ENCODE measurements at places on chromosomes 12 and 14.

- no peak for DNase-seq
Observed at GRCh38 chr14:89996963-89997362, 41.2 kb downstream of the TDP1 start.

DNA sequence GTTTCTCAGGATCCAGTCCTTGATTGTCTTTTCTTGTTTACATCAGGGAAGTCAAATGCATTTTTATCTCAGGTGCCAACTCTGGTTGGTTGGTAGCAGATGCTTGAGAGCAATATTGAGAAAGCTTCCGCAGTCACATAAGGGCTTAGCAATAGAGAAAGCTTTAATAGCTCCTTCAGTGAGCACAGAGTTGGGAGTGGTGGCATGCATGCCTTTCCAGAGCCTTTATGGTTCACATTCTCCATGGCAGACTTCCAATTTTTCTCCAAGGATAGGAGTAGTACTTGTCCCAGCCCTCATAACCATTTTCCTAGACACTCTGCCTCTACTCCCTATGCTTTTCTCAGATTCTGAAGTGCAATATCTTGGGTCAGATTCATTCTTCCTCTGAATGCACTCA lies 280.4 kb downstream of the AEBP2 start:
- DNase-seq, result no peak

DNA sequence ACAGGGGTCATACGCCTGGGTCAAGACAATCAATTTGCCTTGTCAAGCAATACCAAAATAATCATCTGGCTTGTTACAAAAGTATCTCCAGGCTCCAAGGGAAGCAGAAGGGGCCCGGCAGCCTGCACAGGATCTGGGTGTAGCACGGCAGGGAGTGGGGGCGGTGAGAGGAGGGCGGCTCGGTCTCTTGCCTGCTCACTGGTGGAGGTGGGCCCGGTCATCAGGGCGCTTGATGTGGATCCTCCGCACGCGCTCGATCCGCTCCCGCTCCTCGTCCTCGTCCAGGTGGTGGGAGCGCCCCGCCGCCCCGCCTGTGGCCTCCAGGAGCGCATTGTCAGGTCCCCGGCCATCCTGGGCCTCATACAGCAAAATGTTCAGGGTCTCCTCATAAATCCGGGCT lies 25.7 kb downstream of the KCTD10 start:
- DNase-seq, result no peak

DNA sequence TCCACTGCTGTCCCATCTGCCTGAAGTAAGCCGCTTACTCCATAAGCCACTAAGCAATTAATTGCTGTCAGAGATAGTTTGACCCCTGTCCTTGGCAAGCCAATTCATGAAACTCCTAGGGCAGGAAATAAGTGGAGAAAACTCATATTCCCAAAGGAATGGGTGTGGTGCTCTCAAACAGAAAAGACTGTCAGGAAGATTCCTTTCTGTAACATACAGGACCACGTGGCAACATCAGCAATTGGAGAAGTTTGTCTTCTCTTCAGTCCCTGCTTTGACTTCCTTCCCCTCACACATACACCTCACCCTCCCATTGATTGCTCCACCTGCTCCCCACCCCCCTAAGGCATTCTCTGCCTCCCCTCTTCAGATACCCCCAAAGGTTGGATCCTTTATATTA lies 36.2 kb upstream of the MDM1 start:
- no peak for DNase-seq

- no peak for DNase-seq
Observed at GRCh38 chr14:28876572-28876945, 110.0 kb downstream of the FOXG1 start.

DNA sequence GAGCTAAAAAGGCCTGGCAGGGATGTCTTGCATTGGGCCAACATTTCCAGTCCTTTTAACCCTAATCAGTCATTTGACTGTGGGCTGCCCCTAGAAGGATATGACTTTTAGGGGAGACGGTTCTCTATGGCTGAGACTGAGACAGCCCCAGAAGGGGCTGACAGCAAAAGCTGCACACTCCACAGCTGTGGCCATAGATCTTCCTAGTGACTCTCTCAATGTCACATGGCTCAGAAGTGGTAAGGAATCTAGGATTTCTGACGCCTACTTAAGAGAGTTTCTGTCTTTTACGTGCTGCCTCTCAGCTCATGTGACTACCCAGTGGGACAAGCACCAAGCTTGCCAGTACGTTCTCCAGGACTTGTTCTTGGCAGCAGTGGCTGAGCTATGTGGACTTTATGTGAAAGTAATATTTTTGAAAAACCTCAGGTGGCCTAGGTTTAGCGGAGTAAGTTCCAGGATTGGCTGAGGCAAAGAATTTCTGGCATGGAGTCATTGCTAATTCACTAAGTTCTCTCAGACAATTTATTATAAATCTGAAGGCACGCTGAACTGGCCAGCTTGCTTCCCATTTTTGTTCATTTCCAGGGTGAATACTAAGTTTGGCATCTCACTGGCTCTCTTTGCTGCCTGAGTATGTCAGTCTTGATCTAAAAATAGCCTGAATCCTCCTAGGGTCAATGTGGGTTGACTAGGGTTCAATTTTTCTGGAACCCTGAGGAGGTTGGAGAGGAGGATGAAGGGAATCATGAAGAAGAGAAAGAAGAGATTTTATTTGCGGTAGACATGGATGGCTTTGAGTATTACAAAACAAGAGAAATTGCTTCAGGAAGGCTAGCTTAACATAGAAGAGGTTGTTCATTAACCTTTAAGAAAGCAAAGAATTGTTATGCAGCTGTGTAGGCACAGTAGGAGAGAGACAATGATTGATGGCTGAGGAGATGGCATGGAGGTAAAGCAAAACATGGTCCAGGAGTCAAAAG lies 271.8 kb downstream of the AEBP2 start:
- DNase-seq, result no peak

DNA sequence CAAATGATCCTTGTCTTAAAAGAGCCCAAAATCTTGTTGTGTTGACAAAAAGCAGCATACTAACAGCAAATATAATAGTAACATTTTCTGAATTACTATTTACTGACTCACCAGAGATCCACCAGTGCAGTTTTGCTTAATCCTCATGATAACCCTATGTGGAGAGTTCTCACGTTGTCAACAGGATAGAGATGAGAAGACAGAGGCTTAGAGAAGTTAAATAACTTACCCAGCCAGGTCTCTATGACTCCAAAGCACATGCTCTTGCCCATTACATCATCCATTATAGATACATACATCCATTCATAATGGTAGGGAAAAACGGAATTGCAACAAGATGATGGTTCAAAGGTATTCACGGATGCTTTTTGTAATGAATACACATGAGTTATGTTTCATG lies 111.9 kb downstream of the PAX9 start:
- DNase-seq, result no peak

- DNase-seq, result no peak
Observed at GRCh38 chr12:17592472-17592871, 497.5 kb downstream of the RERGL start.

DNA sequence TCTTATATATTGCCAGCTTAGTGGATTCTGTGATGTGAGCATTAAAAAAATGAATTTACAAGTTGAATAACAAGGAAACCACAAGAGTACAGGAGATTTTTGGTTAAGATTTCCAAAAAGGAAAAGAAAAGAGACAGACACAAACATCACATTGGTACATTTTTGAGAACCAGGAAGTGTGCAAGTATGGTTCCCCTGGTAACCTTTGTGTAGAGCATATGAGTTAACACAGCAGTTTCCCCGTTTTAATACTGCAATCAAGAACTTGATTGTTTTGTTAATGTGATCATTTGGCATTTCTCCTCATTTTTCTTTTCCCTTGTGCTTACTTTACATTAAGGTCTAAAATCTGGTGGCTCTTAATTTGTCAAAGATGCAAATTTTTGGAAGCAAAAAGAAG lies 490.4 kb upstream of the ATP2B1 start:
- no peak for DNase-seq

DNA sequence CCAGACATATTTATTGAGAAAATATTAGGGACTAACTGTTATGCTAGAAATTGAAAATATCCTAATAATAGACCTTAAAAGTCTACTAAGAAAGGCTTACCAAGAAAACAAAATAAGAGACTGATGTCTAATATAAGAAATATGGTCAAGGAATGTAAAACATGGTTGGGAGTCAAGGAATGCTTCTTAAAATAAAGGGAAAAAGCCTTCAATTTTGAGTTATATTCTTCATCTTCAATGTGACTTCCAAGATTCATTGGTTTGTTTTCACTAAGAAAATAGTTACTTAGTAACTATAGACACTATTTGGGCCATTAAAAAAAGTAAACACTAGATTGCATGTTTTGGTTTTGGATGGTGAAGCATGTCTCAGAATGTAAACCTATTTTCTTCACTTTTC lies 88.1 kb upstream of the ETV6 start:
- no peak for DNase-seq

DNA sequence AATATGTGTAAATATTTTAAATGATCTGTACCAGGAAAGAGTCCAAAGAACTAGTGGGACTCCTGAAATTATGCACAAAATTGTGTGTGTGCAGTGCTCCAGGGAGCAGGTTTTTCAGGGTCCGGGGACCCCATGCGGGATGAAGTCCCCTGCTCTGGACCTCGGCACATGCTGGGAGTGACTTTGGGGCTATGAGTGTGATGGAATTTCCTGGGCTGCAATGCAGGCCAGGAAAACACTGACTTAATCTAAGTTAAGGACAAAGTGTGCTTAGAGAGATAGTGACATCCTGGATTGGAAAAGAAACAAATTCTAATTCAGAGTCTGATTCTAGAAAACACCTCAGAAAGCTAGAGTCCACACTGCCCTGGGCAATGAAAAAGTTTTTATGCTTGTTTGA lies 6.2 kb upstream of the MYH6 start:
- DNase-seq, result no peak

DNA sequence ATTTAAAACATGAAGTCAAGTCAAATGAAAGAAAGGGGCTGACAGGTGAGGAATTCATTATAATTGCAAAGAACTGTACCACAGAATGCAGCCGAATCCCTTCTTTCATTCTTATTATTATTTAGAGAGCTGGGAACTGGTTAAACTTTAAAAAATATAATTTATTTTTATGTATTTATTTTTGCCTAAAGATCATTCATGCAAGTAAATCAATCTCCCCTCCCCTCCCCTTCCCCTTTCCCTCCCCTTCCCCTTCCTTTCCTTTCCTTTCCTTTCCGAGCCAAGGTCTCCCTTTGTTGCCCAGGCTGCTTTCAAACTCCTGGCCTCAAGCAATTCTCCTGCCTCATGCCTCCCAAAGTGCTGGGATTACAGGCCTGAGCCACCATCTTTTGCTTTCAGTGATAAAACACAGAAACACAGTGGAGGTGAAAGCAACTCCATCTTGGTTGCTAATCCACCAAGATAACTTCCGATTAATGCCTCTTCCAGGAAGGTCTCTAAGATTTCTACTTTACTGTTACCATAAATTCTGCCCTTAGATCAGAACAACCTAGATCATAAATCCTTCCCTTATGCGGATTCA lies 6.0 kb upstream of the UBC start:
- no peak for DNase-seq

GRCh38 chr14:75927564-75928087 lies 54.2 kb downstream of the TGFB3 start:
- DNase-seq, result no peak

DNA sequence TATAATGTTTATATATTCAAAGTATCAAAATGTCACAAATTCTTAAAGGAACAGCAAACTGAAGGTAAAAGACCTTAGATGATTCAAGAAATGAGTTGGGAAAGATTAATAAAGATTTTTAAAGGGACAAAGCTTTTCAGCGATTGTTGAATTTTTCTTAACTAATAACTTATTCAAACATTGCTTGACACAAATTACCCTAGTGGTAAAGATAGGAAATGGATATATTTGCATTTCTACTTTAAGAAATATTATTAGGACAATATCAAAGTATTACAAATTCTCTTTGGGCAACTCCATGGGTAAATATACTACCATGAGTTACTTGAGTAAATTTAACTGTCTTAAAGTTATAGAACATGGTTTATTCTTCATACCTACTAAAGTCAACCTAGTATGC lies 266.0 kb upstream of the GARIN2 start:
- no peak for DNase-seq

GRCh38 chr14:77120771-77121743 lies 20.5 kb downstream of the ZDHHC22 start:
- DNase-seq, result no peak

DNA sequence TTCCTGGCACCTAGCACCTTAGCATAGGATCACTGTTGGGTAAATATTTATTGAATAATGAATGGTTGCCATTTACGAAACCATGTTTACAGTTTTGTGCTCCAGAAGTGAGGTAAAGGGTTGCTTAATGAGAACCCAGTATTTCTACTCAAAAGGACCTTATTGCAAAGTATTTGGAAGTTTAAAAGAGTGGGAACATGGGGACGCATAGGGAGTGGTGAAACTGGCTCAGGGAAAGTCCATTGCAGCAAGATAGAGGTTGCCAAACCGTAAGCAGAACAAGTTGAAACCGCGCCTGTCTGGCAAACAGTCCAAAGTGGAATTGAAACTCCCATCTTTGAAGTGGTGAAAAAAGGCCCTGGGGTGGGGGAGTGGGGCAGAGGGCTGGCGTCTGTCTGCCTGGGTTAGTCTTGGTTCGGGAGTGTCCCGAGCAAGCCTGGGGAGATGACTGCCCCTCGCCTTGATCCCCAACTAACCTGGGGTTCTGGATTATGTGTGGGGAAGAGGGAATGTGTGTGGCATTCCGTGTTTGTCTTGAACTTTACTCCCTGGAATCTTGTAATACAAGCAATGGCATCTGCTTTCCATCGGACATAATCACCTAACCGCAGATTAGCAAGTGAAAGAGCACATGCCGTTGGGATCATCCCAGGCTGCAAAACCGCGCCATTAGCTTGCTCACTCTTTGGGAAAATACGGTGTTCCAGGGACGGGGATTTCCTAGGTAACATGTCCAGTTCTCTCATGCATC lies 7.2 kb downstream of the ALDH2 start:
- DNase-seq, result no peak

GRCh38 chr14:21070610-21071224 lies 613 bp downstream of the ARHGEF40 start:
- DNase-seq, result no peak

GRCh38 chr12:48279601-48280000 lies 71.1 kb downstream of the ZNF641 start:
- no peak for DNase-seq

GRCh38 chr14:77475432-77476115 lies 17.7 kb downstream of the AHSA1 start:
- no peak for DNase-seq

- no peak for DNase-seq
Observed at GRCh38 chr12:32273712-32274111, 125.6 kb upstream of the FGD4 start.

- DNase-seq, result no peak
Observed at GRCh38 chr14:66008631-66009030, 477.5 kb upstream of the CCDC196 start.

DNA sequence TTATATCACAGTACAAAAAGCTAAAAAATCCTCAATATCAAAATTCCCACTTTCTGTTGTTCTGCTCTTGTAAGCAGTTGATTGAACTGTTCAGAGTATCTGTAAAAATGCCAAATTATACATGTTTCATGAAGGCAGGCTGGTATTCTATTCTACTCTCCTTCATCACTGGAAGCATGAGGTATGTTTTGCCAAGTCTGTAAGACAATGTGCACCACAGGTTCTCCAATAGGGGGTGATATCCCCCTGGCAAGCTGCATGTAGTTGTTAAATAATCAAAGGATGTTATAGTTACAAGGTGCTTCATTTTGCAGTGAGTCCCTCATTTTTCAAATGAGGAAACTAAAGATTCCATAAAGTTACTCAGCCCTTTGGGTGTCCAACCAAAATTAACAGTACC lies 15.1 kb upstream of the NEK9 start:
- DNase-seq, result no peak

GRCh38 chr12:64390275-64390851 lies at the start of gene C12orf56:
Gene C12orf56 (minus strand): TSS chr12:64390758. CDS start chr12:64390565, 193 bp downstream.
- DNase-seq, result no peak
